Right ventricle myocardium superior (tissue), 1 donor: ENCODE measurements at places on chromosomes 4 and X. TPM values are rescaled to one million over a fixed set of nuclear protein-coding genes. Genes with fewer than 3 reads are reported as not detected.

GRCh38 chr4:53507671-53508286 lies 83.5 kb downstream of the LNX1 start:
- peak; percentile 87 for DNase-seq

DNA sequence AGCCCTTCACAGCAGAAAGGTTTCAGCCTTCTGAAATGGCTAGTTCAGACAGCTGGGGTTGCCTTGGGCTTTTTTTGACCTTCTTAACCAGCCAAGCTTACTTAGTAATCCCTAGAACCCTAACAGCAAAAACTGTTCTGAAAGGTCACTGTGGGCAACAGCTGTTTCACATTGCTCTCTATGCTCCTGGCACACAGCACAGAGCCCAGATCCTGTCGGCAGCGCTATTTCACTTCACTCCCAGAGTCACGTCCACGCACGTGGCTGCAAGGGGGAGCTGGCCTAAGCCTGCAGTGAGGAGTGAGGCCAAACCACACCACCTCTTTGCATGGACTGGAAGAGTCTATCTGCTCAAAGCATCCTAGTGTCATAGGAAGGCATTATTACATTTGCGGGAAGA lies 32.0 kb upstream of the STS start:
- DNase-seq: peak; percentile 52

DNA sequence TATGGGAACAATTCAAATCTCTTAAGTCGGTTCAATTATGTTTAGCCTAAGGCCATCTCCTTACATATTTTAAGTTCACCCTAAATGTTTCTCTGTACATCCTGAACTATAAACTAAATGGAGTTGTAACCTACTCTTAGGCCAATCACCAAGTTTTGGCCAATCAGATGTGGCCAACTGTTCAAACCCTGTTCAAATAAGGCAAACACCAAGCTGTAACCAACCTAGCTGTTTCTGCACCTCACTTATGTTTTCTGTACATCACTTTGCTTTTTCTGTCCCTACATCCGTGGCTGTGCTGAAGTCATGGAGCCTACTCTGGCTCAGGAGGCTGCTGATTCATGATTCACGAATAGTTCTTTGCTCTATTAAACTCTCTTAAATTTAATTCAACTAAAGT lies 165.3 kb downstream of the GASK1B start:
- no peak for DNase-seq

GRCh38 chr4:3114377-3114776 lies 39.9 kb downstream of the HTT start:
- DNase-seq: no peak

ZCCHC12 gene
- not detected for total RNA-seq

BBS12 gene
- 4.9 TPM for total RNA-seq

SATL1 gene
- not detected for total RNA-seq

SHROOM3 gene
- 10.5 TPM for total RNA-seq

USP17L18 gene
- not detected for total RNA-seq

XPNPEP2 gene
- total RNA-seq: 0.73 TPM
